Neural progenitor cell (in vitro differentiated cells): ENCODE measurements at places on chromosomes 3 and 15. TPM values are rescaled to one million over a fixed set of nuclear protein-coding genes. Genes with fewer than 3 reads are reported as not detected.

The FRMD4B gene
- total RNA-seq: 13.0 and 17.3 TPM in 2 replicates

The SNTN gene
- total RNA-seq: 0.65 TPM in 1 of 2 replicates, not detected in the other

The KIF7 gene
- 4.3 and 15.7 TPM in 2 replicates for total RNA-seq

The ATP8B4 gene
- 2.0 and 2.7 TPM in 2 replicates for total RNA-seq

The SLC12A1 gene
- 0.19 TPM in 1 of 2 replicates, not detected in the other for total RNA-seq

The DCLK3 gene
- total RNA-seq: 0.34 and 0.51 TPM in 2 replicates

DNA sequence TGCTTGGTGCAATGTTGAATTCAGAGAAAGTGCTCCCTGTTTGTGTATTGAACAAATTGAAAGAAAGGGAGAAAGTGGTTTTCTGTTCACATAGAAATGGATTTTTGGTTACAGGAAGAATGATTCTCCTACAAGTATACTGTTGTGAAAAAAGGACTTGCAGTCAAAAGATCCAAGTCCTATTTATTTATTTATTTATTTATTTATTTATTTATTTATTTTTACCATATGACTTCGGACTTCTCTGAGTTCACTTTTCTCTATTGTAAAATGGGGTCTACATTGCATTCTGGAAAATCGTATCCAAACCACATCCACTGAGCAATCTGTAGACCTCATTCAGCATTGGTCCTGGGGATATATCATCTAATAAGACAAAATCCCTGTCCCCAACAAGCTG, 46.1 kb downstream of the STARD5 start:
- no peak for DNase-seq

DNA sequence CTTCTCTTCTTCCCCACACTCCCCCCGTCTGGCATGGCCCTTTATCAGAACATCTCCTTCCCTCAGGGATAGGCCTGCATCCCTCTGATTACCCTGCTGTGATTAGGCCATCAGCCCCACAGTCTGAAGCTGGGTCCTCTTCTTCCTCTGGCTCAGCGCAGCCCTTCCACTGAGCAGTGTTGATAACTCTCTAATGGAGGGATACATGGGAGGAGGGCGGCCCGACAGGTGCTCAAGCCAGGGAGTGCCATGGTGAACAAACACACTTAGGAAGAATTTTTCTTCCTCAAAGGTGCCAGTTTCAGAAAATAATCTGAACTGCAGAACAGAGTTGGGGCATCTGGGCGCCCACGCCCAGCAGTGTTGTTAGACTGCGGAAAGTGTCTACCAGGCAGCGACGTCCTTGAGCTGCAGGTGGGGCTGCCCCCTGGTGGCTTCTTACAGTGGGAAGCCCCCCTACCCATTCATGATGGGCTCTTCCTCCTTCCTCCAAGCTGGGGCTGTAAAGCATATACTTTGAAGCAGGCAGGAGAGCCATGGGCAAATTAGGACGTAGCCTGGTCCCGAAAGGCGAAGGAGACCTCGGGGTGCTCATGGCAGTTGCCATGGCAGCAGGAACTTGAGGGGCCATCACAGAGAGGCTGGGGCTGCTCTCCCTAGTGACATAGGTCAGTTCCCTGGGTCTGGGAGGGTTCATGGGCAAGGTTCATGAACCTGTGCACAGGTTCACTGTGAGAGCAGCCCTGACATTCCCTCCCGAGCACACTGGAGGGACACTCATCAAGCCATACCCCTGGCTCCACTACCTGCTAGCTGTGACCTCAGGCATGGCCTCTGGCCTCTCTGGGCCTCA, 33.2 kb upstream of the NR2C2 start:
- DNase-seq: peak; percentile 54

DNA sequence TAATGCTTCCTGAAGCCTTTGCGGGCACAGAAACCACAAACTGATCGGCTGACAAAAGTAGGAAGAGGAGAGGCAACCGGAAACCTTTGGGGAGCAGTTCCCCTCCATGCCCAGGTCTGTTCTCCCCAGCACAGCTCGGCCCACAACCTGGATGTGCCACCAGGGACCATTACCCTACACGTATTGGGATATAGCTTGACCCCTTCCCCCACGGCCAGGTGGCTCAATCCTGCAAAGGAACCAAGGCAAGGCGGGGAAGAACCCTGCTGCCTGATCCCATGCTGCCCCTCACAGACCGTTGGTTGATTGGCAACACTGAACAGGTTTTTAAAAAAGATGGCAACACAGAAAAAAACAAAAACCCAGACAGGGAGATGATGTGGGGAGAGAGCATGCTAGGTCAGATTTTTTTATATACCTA, 19.7 kb upstream of the TCAIM start:
- DNase-seq: peak; percentile 35

- DNase-seq: peak; percentile 30
Observed at GRCh38 chr3:14988988-14989394, 41.6 kb downstream of the NR2C2 start.

DNA sequence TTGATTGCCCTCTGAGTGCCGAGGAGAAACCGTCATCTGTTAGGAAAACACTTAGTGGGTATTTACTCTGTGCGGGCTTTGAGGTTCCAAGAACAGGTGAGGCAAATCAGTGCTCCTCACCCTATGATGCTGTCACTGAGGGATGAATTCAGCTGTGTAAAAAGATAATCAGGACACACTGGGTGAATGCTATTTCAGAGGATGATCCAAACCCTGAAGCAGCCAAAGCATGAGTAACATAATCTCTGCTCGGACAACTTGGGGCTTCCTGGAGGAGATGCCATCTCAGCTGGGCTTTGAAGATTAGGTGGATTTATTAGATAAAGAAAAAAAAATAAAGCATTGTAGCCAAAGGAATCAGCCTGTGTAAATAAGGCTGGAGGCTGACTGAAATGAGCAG, 10.5 kb upstream of the GADL1 start:
- no peak for DNase-seq

GRCh38 chr3:29176501-29176900, 104.4 kb upstream of the RBMS3 start:
- peak; percentile 70 for DNase-seq

- no peak for DNase-seq
Observed at GRCh38 chr3:139187648-139188047, 143.0 kb upstream of the PRR23C start.

DNA sequence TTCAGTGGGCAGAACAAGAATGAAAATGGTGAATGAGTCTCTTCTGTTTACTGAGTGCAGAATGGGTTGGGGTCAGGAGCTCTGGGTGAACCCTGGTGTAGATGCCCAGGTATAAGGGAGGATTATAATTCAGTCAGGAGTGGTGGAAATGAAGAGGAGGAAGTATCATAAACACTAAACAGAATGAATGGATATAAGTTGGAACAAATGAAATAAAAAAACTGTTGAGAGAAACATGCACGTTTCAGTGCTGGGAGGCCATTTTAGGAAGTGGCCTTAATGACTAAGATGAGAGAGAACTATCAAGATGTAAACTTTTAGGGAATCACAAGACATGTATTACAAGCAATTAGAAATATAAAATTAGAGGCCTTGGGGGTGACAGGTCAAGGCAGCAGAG, 32.8 kb upstream of the LEKR1 start:
- no peak for DNase-seq

- DNase-seq: no peak
Observed at GRCh38 chr3:101838691-101839090, 10.6 kb upstream of the NFKBIZ start.

- DNase-seq: no peak
Observed at GRCh38 chr3:138300647-138301046, 29.0 kb downstream of the NME9 start.

GRCh38 chr15:79969146-79969545, 1.9 kb downstream of the BCL2A1 start:
- DNase-seq: no peak

DNA sequence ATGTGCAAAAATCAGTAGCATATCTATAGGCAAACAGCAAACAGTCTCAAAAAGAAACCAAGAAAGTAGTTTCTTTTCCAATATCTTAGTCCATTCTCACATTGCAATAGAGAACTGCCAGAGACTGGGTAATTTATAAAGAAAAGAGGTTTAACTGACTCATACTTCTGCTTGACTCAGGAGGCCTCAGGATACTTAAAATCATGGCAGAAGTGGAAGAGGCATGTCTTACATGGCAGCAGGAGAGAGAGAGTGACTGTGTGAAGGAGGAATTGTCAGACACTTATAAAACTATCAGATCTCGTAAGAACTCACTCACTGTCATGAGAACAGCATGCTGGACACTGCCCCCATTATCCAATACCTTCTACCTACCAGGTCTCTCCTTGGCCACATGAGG, 327.9 kb upstream of the EPHA3 start:
- DNase-seq: no peak

DNA sequence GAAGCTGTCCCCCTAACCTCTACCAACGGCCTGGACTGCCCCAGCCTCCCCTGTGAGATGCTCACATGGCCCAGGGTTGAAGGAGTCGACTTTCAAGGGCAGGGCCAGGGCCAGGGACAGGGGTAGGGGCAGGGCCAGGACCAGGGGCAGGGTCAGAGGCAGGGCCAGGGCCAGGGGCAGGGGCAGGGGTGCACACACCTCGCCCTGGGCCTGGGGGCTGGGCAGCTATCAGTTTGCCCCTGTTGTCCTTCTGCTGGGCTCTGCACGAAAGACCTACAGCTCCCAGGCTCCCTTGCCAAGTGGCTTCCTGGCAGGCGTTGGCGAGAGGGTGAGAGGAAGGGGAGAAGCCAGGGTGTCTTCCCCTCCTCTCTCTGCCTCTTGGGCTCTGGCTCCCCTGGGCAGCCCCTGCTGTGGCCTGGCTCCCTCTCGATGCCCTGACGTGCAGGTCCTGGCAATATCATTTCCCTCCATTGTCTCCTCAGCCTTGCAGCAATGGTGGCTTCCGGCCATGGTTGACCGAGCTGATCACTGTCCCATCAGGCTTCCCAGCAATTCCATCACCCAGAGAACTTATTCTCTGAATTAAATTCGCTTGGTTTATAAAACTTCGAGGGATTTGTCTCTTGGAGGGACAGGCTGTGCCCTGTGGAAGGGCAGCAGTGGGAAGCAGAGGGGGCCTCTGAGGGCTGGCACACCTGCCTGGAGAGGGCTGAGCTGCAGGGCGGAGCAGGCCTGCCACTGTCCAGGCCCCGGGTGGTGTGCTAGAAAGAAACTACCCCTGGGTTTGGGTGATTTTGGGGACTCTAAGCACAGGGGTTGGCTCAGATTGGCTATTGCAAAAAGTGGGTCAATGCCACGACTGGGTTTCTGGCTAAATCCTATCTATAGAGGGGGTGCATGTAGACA, 13.9 kb downstream of the PRR23E start:
- no peak for DNase-seq

DNA sequence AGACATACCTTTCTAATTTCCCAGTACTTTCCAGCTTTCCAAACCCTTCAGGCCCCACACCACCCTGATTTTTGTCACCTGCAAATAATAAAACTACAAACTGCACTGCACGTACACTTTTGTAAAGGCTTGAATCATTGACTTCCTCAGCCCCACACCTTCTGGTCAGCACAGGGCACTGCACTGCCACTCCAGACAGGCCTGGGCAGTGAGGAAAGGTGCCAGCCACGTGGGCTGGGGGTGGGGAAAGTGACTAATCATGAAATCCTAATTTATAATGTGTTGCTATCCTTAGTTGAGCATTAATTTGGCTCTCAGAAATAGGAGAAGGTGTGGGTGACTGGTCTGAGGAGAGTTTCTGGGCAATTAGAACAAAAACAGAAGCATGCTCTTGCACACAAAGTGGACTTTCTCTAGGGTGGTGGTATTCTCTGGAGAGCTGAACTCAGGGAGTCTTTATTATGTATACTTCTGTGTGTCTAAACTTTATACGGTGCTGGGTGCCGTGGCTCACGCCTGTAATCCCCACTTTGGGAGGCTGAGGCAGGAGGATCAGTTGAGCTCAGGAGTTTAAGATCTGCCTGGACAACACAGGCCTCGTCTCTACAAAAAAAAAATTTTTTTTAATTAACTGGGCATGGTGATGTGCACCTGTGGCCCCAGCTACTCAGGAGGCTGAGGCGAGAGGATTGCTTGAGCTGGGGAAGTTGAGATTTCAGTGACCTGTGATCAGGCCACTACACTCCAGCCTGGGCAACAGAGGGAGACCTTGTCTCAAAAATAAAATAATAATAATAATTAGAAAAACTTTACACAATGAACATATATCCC, 58.2 kb upstream of the FLNB start:
- DNase-seq: no peak

DNA sequence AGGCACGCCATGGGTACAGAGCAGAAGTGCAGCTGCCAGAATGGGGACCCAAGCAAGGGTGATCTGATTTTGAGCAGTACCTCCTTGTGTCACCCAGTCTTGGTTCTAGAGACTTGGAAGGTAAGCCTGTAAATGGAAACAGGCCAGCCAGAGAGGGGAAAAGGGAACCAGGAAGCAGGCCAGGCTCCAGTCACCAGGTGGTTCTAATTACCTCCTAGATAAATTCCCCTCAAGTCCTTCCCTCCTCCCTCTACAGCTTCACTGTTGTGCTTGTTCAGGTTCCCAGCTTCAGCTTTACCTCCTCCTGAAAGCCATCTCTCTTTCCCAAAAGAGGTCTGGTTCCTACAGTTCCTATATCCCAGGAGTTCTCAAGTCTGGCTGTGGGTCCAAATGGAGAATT, 58.8 kb upstream of the SLC7A14 start:
- DNase-seq: no peak

GRCh38 chr15:51327081-51327480, 11.3 kb downstream of the CYP19A1 start:
- DNase-seq: no peak

- no peak for DNase-seq
Observed at GRCh38 chr3:151203051-151203420, at the start of gene GPR171. Gene GPR171, minus strand, starts transcription at chr3:151203216. Its CDS starts 3,830 bp downstream, at chr3:151199386.

GRCh38 chr3:149388531-149389417, 11.3 kb upstream of the TM4SF1 start:
- DNase-seq: no peak

- DNase-seq: peak; percentile 88
Observed at GRCh38 chr3:124565013-124565412, 165.2 kb upstream of the UMPS start.

DNA sequence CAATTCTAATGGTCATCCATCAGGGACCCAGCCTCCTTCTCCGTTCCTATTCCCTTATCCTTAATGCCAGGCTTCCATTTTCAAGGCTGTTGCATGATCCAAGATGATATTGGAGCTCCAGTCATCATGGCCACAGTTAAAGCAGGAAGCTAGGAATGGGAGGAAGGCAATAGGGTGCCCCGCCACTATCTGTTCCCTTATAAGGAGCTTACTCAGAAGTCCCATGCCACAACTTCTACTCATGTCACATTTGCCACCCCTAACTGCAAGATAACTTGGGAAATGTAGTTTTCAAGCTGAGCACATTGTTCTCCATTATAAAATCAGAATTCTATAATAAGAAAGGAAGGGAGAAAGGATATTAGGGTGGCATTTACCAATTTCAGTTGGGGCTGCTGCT, 38.6 kb upstream of the SPSB4 start:
- DNase-seq: no peak

- no peak for DNase-seq
Observed at GRCh38 chr15:88509964-88510363, 36.5 kb downstream of the DET1 start.
